ENCODE measurements at places on chromosomes 11 and 22.

- DNase-seq: no peak
Measured at GRCh38 chr11:117564321-117564720, 232.7 kb downstream of the DSCAML1 start.

GRCh38 chr11:16678466-16679116, 59.9 kb upstream of the C11orf58 start:
- no peak for DNase-seq

DNA sequence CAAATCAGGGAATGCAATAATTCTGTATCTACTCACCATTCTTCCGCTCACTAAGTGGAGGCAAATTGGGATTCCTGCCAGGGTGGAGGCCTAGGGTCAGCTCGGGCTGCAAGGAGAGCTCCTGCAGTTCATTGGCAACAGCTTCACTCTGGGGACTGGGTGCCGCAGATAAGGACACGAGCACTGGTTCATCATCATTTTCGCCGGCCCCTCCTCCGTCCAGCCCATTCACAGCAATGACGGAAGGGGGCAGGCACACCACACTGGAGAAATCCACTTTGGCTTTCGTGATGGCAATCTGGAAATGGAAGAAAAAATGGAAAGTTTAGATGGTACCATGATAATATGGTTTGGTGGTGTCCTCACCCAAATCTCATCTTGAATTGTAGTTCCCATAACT, 84.4 kb downstream of the MRTFA start:
- no peak for DNase-seq

DNA sequence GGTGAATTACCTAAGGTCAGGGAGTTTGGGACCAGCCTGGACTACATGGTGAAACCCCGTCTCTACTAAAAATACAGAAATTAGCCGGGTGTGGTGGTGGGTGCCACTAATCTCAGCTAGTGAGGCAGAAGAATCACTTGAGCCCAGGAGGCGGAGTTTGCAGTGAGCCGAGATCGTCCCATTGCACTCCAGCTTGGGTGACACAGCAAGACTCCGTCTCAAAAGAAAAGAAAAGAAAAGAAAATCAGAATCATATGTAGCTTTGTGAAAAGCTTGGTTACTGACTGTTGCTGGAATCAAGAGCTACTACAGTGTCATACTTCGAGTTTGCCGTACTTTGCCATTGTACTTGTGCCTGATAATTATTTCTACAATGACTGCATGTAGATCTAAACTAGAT, 4.2 kb upstream of the TMEM135 start:
- DNase-seq: no peak

DNA sequence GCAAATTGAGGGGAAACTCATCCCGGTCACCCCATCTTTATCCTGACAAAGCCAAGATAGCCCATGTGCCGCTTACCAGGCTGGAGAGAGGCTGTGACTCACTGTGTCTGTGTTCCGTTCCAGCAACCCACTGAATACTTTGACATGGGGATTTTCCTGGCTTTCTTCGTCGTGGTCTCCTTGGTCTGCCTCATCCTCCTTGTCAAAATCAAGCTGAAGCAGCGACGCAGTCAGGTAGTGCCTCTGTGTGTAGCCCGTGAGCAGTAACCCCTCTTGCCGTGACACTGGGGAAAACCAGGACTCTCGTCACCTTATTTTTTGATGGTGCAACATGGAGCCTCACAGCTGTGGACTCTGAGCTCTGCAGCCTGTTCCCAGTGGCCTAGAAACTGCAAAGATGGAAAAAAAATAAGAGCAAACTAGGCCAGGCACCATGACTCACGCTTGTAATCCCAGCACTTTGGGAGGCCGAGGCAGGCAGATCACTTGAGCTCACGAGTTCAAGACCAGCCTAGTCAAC, 16.9 kb downstream of the C22orf31 start:
- no peak for DNase-seq

GRCh38 chr11:119486016-119486415, 63.0 kb upstream of the THY1 start:
- DNase-seq: no peak

DNA sequence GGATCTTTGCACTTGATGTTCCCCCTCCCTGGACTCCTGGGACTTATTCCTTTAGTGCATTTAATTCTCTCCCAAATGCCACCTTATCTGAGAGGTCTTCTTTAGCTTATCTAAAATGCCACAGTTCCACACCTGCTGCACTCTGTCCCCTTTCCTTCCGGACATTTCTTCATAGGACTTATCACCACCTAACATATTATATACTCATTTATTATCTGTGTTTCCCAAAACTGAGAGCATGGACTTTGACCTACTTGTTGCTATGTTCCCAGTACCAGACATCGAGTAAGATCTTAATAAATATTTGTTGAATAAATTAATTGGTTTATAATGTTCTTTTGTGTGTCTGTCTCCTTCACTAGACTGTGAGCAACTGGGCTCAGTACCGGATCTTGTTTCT, 585.3 kb downstream of the INSC start:
- DNase-seq: no peak

DNA sequence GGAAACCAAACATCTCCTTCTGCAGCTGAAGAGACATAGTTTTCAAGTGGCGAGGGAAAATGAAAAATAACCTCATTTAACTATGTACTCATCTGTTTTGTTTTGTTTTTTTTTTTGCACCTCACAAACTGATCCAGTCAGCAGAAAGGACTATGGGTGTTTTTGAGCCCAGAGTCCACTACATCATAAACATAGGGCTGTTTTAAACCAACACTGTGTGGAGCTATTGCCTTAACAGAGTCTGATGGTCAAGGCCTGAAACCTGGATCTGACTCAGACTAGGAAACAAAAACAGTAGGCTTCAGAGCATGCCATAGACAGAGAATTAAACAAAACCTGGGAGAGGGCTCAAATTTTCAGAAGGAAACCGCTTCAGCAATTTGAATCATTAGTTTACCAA, 99.3 kb upstream of the FSHB start:
- DNase-seq: no peak
